Muscle of arm (tissue), 14 donors: ENCODE measurements at places on chromosomes 6 and 20.

- no peak for DNase-seq
Observed at GRCh38 chr6:85364344-85364743, 85.5 kb upstream of the NT5E start.

DNA sequence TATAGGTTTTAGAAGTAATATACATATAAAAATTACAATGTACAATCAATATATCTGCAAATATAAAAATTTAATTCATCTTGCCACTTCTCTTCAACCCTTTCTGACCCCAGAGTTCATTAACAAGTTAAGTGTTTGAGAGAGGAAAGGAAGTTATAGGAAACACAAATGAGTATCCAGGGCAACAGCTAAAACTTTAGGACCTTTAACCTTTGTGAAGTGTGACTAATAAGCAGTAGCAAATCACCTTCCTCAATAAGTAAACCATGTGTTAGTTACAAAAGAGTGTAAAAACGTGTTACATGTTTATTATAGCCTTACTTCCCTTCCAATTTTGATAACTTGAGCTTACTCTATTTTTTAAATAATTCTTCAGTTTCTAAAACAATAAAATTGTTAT, 73.4 kb upstream of the SIM1 start:
- no peak for DNase-seq

- no peak for DNase-seq
Observed at GRCh38 chr20:33229843-33230242, 6.0 kb upstream of the BPIFA1 start.

GRCh38 chr6:136524339-136524935, 25.8 kb downstream of the MAP7 start:
- DNase-seq, result no peak

GRCh38 chr6:169034516-169035167, 219.0 kb downstream of the THBS2 start:
- no peak for DNase-seq

DNA sequence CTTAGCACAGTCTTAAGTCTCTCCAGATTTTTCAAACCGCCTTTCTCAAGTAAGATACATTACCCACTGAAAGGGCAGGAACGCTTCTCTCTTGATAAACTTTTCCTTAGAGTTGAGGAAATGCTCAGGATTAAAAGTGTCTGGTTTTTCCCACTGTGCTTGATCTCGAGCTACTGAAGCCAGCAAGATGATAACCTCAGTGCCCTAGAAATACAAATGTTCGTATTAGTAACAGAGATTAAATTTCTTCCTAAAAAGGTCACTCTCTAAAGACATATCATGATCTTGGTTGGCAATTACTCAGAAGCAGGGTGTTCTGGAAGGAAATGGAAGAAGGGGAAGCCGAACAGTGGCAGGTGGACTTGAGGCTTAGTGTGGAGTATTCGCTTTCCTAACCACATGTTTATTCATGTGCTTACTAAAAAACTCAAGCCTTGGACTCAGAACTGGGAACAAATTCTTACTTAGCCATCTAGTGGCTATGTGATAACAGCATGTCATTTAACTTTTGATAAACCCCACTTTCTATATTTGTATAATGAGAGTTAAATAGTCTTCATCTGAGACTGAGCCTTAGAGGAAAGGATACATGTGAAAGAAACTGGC, 20.1 kb downstream of the C6orf141 start:
- no peak for DNase-seq

DNA sequence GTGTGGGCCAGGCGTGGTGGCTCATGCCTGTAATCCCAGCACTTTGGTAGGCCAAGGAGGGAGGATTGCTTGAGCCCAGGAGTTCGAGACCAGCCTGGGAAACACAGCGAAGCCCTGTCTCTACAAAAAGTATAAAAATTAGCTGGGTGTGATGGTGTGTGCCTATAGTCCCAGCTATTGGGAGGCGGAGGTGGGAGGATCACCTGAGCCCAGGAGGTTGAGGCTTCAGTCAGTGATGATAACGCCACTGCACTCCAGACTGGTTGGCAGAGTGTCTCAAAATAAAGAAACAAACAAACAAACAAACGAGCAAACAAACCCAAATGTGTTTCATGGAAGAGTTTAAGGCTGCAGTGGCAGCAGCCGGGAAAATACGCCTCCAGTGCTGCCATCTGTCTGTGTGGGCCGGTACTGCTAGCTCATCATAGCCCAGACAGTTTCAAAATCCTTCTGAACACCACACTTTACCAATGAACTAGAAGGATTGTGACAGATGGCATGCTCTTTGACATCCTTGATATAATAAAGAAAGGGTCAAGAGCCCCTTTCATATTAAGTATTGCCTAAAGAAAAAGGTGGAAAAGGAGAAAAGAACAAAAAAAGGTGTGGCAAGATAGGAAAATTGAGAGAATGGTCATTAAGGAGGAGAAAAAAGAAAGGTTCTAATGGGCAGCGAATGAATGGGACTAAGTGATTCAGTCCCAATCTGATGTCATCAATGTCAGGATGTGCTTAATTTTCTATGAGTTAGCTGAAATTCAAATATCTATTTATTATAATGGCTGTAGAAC, 298.6 kb downstream of the SYNE1 start:
- peak; percentile 21 for DNase-seq

GRCh38 chr6:112086744-112087135, 542 bp downstream of the TUBE1 start:
- peak; percentile 52 for DNase-seq

GRCh38 chr6:28226460-28226859, 1.4 kb downstream of the ZSCAN9 start:
- no peak for DNase-seq

DNA sequence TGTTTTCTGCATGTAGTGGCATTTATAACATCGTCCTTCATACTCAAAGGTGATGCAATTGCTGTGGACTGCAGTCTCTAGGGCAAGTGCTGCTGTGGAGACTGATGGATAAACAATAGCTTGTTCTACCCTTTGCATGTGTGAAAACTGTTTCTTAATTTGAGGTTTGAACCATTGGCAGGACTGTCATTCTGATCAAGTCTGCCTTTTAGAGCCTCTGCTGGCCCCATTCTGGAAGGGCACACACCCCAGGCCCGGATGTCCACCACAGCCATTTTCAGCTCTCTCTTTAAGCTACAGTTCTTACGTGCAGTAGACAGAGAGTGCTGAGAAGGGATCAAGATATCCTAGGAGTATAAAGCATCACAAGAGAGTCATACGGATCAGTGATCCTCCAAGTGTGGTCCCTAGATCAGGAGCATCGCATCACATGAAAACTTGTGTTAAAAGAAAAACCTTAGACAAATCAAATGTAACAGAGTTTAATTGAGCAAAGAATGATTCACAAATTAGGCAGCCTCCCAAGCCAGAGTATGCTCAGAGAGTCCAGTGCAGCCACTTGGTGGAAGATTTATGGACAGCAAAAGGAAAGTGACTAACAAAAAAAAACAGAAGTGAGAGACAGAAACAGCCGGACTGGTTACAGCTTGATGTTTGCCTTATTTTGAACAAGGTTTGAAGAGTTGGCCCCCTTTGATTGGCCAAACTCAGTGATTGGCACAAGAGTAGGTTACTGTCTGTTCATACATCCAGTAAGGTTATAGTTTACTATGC, 52.0 kb downstream of the FRK start:
- peak; percentile 61 for DNase-seq
